ENCODE measurements at places on chromosomes 12 and 14.

DNA sequence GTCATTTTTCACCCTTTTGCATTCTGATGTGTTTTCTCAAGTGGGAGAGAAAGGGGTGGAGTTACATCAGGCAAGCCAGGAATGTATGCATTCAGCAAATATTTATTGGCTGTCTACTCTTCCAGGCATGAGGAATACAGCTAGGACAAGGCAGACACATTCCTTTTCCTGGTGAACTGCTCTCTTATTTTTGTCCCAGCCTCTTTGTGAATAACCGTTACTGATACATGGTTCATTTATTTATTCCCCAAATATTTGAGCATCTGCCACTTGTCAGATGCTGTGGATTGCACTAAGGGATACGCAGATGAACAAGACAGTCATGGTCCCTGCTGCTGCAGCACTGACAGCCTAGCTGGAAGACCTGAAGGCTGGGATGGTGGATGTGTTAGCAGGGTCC is 6.1 kb downstream of the PELI2 start:
- no peak for DNase-seq

- no peak for DNase-seq
Observed at GRCh38 chr12:12976366-12976765, 23.7 kb downstream of the HEBP1 start.

DNA sequence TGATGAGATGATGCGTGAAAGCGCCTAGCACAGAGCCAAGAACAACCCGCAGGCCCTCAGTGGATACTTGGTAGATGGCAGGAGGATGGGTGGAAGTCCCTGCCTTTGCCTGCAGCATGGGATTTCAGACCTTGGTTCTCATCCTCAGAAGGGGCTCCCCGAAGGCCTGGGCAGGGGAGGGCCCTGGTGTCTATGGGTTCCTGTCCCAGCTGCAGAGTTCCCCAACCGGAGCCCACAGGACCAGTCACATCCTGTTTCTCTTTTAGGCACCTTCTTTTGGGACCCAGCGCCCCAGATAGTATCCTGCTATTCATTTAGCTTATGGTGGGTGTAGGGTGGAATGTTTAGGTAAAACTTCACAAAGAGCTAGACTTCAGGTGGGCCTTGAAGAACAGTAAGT is 55.5 kb downstream of the CALM1 start:
- DNase-seq, result no peak

- DNase-seq, result no peak
Observed at GRCh38 chr14:69613312-69614073, 2.1 kb downstream of the SUSD6 start.
